ENCODE measurements at places on chromosomes 12 and 14.
A peak's percentile ranks its signal among the peaks of the same experiment; 100 is the strongest.

GRCh38 chr14:68089146-68089731, 269.7 kb downstream of the RAD51B start:
- DNase-seq = no peak

DNA sequence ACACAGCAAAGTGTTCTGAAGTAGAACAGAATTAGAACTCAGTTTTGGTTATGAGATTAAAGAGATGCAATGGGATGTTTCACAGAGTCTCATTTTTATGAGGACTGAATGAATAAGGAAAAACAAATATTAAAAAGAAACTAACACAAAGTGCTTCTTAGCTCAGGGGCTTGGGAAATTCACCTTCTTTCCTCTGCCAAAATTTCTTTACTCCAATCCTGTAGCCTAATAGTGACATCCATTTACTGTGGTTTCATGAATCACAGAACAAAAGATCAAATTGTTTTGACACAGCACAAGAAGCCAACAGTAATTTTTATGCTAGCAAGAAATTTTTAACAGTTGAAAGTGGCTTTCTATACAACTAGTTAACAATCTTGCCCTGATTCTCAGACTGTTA, 37.7 kb downstream of the AREL1 start:
- no peak for DNase-seq

GRCh38 chr12:107661830-107662229, 23.8 kb upstream of the PWP1 start:
- no peak for DNase-seq

- no peak for DNase-seq
Measured at GRCh38 chr12:71303199-71303598, 136.4 kb upstream of the LGR5 start.

- DNase-seq = no peak
Measured at GRCh38 chr14:77198561-77198960, 17.0 kb downstream of the TMEM63C start.

- DNase-seq = peak; percentile 87
Measured at GRCh38 chr12:120445911-120446843, at the start of the genes GATC and TRIAP1. Gene GATC (plus strand): TSS chr12:120446444. CDS start chr12:120446481, 37 bp downstream. Gene TRIAP1 (minus strand): TSS chr12:120446384. CDS start chr12:120446372, 12 bp downstream.

- DNase-seq = no peak
Measured at GRCh38 chr12:77553976-77554619, 276.6 kb upstream of the NAV3 start.

DNA sequence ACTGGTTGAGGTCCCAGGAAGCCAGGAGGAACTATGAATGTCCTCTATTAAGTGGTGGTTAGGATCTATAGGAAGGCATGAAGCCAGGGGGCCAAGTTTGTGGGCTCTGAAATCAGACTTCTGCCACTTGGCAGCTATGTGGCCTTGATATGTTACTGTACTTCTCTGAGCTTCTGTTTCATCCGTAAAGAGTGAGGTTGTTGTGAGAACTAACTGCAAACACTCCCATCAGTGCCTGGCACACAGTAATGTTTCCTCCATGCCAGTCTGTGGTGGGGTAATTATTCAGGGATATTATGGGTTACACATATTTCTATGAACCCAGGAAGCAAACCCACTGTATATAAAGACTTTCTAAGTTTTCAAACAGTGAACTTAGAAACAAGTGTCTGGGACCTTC, 57.4 kb downstream of the PLXNC1 start:
- no peak for DNase-seq

DNA sequence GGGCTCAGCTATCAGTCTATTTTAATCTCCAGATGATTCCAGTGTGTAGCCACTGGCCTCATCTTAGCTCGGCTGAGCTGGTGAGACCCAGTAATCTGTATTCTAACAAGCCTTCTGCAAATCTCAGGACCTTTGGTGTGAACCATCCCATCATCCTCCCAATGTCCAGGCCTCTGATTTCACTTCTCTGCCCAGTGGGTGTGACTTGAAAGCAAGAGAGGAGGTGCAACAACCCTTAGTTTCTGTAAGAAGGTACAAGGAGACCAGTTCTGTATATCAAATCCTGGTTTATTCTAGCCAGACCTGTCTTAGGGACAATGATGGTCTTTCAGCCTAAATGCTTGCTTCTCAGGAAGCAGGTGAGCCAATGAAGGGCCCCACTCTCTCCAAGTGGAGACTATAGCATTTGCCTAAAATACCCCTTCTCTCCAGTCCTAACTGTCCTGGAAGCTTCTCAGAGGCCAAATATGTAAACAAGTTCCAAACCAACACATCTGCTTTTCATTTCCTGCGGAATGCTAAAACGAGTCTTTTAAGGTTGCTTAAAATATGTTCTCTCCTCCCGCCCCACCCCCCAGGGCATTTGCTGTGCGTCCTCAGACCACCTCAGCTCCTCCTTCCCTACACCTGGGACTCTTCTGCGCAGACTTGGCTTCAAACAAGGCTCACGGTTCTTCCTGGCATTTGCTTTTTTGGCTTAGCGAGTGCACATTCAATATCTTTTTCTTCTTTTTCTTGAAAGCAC, 78.4 kb upstream of the FUT8 start:
- no peak for DNase-seq

- DNase-seq = no peak
Measured at GRCh38 chr14:65588426-65589140, 176.1 kb downstream of the FUT8 start.

GRCh38 chr12:75935539-75936242, 95.9 kb downstream of the PHLDA1 start:
- DNase-seq = no peak

DNA sequence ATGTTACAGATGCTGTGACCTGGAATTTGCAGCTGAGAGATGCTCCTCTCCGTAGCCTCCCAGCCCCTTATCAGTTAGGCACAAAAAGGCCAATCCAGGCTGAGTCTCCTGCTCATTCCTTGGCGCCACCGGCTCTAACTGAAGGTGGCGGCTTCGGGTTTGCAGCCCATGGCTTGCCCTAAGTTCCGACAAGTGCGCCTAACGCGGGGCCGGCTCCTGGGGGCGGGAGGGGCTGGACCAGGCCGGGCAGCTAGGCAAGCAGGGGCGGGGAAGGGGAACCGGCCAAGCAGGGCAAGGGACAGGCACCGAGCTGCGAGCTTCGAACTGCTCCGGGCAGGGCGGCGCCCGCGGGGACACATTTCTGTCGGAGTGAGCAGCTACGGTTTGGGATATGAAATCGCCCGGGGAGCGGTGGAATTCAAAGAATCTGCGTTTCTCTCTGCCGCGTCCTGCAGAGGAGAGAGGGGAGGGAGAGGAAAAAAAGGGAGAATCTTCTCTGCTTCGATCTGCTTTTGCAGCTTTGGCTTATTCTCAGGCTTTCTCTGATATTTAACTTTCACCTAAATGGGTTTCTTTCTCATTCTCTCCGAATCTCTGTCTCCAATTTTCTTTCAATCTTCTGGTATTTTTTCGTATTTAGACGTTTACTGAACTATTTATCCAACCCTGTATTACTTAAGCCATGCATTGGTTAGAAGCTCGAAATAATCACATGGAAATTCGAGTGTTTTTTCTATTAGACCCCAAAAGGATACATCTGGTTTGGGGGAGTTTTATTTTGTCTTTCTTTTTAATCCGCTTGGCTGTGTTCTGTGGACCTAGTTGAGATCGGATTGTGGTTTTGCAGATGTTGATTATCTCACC, 1.6 kb upstream of the HOXC12 start:
- no peak for DNase-seq

DNA sequence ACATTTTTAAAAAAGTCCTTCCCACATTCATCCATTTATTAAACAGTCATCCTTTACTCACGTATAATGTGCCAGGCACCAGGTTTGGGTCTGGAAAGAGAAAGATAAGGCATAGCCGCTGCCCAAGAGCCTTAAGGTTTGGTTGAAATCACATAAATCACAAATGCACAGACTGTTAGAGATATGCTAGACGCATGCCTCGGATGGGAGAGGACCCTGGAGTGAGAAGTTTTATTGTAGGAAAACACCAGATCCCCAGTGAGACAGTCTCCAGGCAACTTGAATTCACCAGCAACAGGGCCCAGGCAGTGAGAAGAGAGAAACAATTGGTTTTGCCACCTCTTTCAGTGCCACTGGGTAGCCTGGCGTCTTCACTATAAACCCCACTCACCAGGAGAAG, 305.9 kb upstream of the AMIGO2 start:
- DNase-seq = no peak

DNA sequence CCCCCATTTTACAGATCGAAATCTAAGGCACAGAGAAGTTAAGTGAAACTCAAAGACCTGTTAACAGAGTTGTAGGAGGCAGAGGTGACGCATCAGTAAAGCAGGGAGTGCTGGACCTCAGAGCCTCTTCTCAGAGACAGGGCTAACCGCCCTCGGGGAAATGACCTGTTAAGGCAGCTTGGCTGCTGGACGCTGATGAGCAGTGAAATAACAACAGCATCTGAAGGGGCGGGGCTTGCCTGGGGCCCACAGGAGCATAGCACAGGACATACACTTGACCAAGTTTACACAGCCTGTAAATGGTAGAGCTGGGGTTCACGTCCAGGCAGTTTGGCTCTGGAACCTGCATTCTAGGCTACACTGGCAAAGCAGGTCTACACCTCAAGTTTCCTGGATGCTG, 39.3 kb downstream of the LRTM2 start:
- DNase-seq = no peak

DNA sequence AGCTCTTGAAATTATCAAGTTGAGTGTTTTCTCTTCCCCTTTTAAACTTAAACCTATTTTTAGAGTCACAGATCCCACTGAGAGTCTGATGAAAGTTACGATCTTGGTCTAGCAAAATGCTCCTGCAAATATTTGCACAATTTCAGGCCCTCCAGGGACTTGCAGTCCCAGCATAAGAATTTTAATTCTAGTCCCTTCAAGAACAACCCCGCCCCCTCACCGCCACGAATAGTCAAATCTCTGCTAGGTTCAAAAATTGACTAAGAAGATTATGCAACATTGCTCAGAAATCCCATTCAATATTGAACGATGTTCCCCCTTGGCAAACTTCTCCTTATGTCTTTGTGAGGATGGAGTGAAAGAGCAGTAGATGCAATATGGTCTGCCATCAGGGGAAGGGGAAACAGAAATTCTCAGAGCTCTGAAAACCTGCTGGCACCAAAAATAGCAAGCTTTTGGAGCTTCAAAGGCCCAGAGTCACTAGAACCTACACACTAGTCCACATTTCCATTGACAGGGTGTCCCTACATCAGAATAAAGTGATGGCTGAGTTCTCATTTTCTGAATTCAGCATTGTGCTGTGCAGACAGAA, 127.5 kb upstream of the CCDC175 start:
- DNase-seq = no peak

GRCh38 chr14:73465823-73466532, 7.6 kb upstream of the NUMB start:
- DNase-seq = no peak

DNA sequence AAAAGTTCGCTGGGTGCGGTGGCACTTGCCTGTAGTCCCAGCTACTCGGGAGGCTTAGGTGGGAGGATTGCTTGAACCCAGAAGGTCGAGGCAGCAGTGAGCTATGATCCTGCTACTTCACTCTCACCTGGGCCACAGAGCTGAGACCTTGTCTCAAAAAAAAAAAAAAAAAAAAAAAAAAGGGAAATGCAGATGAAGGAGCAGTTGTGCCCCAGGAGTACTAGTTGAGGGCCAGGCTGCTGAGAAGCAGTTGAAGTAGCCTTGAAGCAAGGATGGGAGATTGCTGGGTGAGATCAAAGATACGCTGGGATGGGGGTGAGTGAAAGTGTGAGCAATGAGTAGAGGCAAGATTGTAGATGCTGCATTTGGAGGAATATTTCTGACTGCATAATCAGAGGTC, 93.4 kb upstream of the DNM1L start:
- no peak for DNase-seq

- no peak for DNase-seq
Measured at GRCh38 chr12:28237423-28237822, 47.2 kb downstream of the CCDC91 start.

All from activated naive CD4-positive, alpha-beta T cell treated with anti-CD3 and anti-CD28 coated beads, Interleukin-2, amount 50 U/mL, for 16 hours (primary cell).